Omental fat pad (tissue), 4 donors: ENCODE measurements at places on chromosomes 11 and 22. TPM values are rescaled to one million over a fixed set of nuclear protein-coding genes. Genes with fewer than 3 reads are reported as not detected.

DNA sequence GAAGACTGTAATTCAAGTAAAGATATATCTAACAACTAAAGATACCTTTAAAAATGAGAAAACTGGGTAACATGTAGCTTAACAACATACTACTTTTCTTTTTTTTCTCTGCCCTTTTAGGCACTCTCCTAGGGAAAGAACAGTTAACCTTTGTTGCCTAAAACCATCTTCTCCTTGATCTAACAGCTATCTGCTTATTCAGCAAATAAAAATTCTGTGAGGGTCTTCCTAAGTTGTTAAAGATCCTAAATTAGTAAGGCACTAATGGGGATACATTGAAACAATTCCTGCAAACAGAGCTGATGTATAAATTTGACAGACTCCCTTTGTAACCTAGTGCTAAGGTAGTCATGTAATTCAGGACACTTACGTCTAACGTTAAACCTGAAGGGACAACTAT lies 39.1 kb downstream of the MTMR2 start:
- no peak for DNase-seq

DNA sequence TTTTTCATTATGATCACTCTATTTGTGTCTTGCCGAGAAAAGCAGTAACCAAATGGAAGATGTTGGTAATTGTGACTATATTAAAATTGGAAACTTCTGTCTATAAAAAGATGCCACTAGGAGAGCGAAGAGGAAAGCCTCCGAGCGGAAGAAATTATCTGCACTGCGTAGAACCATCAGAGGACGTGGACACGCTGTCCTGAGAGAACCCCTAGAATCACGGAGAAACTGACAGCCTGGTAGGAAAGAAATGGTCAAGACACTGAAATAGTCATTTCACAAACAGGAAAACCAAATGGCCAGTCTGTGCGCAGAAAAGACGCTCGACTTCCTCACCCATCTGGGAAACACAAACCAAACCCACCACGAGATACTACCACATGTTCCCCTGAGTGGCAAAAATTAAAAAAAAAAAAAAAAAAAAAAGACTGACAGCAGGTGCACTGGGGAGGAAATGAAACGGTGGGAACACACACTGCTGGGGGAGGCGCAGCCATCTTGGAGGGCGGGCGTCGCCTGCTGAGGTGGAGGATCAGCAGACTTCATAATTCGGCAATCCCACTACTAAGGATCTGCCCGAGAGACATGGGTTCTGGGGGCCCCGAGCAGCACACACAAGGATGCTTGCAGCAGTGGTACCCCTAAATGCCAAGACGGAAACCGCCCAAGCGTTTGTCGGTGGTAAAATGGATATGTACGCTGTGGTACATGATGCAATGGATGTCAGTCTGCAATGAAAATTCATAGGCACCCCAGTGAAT lies 21.3 kb downstream of the IFITM10 start:
- no peak for DNase-seq

DNA sequence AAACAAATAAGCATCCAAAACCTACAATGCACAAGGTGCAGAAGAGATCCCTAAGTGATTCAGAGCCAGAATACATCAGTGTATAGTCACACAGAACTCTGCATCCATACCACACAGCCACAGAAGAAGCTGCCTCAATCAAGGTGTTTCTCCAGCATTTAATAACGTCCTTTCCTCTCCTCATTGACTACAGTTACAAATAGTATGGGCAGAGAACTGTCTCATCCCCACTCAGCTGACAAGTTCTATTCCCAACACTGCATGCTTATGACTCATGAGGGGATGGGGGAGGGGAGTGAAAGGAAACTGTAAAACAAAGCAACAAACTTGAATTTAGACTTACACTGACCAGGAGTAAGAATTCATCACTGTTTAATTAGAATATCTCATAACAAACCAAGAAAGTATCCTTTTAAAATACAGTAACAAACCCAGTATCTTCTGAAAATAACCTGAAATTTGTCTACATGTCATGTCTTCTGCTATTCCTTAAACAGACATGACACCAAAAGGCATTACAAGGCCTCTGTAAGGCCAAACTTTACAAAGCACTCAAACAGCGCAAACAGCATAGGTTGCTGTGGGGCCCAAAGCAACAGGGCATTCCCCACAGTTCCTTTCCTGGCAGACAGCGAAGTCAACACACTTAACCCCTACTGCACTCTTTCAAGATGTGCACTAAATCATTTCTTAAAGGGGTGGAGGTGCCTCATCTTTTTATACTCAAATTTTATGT lies 29.3 kb downstream of the CELF1 start:
- DNase-seq, result peak; percentile 65

GRCh38 chr22:27093422-27093821 lies 436.0 kb downstream of the MIAT start:
- DNase-seq, result no peak

GRCh38 chr11:113474362-113475159 lies 637 bp downstream of the DRD2 start:
- DNase-seq, result peak; percentile 41

DNA sequence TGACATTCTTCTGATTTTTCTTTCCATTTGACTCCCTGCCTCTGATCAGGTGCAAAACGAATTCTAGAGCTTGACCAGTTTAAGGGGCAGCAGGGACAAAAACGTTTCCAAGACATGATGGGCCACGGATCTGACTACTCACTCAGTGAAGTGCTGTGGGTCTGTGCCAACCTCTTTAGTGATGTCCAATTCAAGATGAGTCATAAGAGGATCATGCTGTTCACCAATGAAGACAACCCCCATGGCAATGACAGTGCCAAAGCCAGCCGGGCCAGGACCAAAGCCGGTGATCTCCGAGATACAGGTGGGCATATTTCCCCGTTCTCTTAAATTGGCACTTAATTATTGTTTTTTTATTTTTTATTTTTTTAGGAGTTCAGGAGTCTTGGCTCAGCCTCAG lies 15.4 kb downstream of the XRCC6 start:
- no peak for DNase-seq

DNA sequence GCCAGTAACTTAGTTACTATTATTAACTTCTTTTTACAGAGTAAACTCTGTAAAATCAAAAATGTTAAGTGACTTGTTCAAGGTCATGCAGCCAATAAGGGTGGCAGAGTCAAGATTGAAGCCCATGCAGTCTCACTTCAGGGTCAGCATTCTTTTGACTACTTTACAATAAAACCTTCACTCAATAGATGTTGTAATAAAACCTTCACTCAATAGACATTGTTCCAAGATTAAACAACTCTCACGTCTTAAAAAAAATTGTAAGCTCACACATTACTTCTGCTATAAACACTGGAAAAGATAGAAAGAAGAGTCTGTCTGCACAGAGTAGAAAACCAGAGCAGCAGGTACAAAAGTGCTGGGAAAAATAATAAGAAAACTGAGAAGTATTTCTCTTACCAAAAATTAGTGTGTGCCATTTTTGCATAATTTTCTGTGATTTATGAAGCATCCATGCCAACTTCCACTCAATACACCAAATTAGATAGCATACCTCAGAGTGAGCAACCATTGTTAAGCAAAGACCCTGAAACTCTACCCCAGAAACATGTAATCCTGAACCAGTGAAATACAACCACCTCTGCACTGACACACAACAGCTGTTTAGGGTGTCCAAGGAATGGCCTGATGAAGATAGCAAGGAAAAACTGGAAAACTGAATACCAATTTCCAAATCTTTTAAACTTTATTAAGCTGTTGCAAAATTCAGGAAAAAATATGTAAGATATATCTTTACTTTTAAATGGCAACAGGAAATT lies 4.9 kb upstream of the SOX6 start:
- no peak for DNase-seq

GRCh38 chr22:24145446-24146193 lies 35.7 kb upstream of the SUSD2 start:
- DNase-seq, result no peak

DNA sequence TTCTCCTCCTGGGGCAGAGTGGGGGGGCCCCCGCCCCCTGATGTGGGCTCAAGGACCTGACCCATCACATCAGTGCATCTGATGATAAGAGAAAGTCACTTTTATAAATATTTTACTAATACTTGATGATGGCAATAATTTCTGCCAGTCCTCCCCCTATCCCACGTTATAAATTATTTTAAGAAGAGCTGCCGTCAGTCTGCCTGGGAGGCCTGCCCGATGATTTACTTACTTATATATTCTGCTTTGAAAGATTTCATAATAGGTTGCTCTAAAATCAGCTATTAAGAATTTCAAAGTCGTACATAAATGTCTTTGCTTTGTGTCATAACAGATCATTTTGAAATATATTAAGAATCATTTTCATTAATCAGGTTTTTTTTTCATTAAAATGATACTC lies 58.8 kb downstream of the MYO18B start:
- DNase-seq, result no peak

DNA sequence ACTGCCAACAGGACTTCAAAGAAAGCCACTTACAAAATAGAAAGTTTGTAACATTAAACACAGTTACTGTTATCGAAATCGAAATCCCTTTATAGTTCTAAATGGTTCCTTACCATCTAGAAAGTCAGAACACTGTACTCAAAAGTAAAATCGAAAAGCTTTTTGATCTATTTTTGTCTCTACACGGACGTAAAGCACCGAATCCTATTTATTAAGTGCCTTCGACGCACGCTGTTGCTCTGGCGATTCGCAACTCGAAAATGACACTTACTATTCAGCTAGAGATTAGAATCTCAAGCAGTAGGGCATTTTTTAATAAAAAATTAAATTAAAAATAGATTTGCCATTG lies 78.3 kb downstream of the LARGE1 start:
- DNase-seq, result no peak

- no peak for DNase-seq
Measured at GRCh38 chr11:43871051-43871450, 9.6 kb upstream of the ALKBH3 start.

- no peak for DNase-seq
Measured at GRCh38 chr11:73931039-73931645, 19.7 kb upstream of the DNAJB13 start.

GRCh38 chr11:37710031-37710430 lies 1112.0 kb upstream of the RAG2 start:
- no peak for DNase-seq

GRCh38 chr11:103870821-103871309 lies 165.6 kb upstream of the DDI1 start:
- DNase-seq, result peak; percentile 31

FAM227A gene
- total RNA-seq, result 0.84 TPM

PACSIN3 gene
- total RNA-seq, result 47.4 TPM

GLYATL2 gene
- not detected for total RNA-seq

IRAG1 gene
- 5.2 TPM for total RNA-seq

PRR33 gene
- not detected for total RNA-seq

SLC1A2 gene
- 5.0 TPM for total RNA-seq

NNMT gene
- 1,460 TPM for total RNA-seq

PANX2 gene
- 1.3 TPM for total RNA-seq

PHETA2 gene
- total RNA-seq, result 9.3 TPM
